MCF 10A (cell line): ENCODE measurements at places on chromosomes 7 and 10. TPM values are rescaled to one million over a fixed set of nuclear protein-coding genes. Genes with fewer than 3 reads are reported as not detected.

DNA sequence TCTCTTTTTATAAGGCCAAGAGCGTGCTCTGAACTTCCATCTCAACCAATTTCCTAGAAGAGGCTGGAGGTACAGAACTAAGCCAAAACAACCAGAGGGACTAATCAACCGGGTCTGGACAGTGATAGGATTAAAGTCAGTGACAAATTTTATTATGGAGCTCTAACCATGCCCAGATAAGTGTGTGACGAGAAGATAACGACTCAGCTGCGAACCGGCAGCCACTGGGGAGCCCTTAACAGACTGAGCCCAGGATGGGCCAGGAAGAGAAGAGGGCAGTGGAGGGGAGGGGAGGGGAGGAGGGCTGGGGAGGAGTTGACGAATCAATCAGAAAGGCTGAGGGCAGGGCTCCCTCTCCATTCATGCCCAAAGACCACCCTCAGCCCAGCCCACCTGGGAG is 119.9 kb downstream of the PLXNA4 start:
- no peaks in the 10 kb centered on the region for H3K36me3 ChIP-seq
- no peak overlapping the region for H3K27ac ChIP-seq
- no peak for DNase-seq
- no peak overlapping the region for H3K4me3 ChIP-seq
- no peaks in the 10 kb centered on the region for H3K4me1 ChIP-seq
- peaks cover 23% of the 10 kb centered on the region for H3K27me3 ChIP-seq

DNA sequence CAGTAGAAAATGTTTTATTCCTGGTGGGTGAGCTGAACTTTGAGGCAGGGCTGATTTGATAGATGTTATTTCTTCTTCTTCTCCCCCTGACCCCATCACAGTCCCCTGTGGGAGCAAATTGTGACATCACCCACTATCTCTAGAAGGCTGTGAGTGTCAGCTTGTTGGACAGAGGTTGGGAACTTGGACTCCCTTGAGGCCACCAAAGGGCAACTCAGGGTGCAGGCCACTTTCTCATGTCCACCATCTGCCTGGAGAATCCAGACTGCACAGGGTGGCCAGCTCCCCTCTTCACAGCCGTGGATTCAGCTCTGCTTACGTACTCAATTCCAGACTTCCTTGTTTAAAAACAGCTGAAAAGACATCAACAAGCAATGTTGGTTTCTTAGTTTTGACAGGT is 103.0 kb downstream of the LRRC18 start:
- no peaks in the 10 kb centered on the region for H3K36me3 ChIP-seq
- H3K4me3 ChIP-seq, result no peak overlapping the region
- H3K4me1 ChIP-seq, result no peaks in the 10 kb centered on the region
- peaks cover 57% of the 10 kb centered on the region for H3K27me3 ChIP-seq
- H3K27ac ChIP-seq, result no peak overlapping the region
- no peak for DNase-seq

DNA sequence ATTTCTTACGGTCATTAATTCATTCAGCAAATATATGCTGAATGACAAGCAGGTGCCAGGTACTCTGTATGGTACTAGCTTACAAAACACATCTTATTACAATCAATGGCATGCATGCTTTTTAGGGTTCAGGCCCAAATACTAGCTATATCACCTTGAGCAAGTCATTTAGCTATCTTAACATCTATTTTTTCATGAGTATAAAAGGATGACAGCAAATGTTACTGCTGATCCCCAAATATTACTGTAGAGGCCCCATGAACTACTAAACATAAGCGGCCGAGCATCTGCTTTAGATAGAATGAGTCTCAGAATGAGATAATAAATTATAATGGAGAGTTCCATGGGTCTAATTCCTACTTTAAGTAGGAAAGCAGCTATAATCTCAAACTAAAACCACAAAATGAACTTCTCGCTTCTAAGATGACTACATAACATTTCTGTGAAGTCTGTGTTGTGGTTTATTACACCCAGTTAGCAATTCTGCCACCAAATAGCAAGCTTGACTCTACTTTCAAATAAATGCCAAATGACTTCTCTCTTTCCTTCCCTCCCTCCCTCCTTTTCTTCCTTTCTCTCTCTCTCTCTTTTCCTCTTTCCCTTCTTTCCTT is 113.7 kb upstream of the LRRN3 start:
- no peaks in the 10 kb centered on the region for H3K36me3 ChIP-seq
- no peak for DNase-seq
- no peaks in the 10 kb centered on the region for H3K27me3 ChIP-seq

PLPP4 gene
- 0.86 and 1.3 TPM in 2 replicates for total RNA-seq

DNA sequence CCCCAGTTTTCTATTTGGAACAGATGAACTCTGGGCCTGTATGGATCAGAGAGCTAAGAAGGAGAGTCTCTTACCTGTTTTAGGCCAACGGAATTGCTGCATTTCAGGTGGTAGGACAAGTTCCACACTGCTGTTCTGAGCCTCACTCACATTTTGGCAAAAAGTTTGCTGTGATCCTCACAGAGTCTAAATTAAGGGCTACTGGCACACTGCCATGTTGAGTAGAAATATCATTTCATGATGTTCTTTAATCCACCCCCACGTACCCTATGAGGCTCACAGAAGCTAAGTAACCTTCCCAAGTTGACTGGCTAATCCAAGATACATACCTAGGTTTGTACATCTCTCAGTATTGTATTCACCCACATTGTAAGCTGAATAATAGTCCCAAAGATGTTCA is 447.2 kb downstream of the INHBA start:
- H3K4me3 ChIP-seq, result no peak overlapping the region
- peaks cover 5% of the 10 kb centered on the region for H3K4me1 ChIP-seq
- DNase-seq, result no peak
- no peaks in the 10 kb centered on the region for H3K36me3 ChIP-seq

DNA sequence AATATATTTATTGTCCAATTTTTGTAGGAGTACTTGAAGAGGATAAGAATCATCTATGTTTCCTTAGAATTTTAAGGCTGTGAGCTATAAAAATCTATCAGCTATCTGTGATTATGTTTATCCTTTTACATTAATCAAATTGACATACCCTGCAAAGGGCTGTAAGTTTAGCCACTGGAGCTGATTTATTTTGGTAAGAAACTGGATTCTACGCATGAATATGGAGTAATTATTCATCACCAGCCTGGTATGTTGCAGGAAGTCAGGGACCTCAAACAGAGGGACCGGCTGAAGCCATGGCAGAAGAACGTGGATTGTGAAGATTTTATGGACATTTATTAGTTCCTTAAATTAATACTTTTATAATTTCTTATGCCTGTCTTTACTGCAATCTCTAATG is 696.9 kb downstream of the DNAJB9 start:
- H3K27me3 ChIP-seq, result no peaks in the 10 kb centered on the region
- no peaks in the 10 kb centered on the region for H3K4me1 ChIP-seq
- no peak for DNase-seq
- no peaks in the 10 kb centered on the region for H3K36me3 ChIP-seq
- H3K4me3 ChIP-seq, result no peak overlapping the region
- H3K27ac ChIP-seq, result no peak overlapping the region

GRCh38 chr10:73159038-73159648 is 8.7 kb downstream of the ECD start:
- H3K27me3 ChIP-seq, result no peaks in the 10 kb centered on the region
- H3K4me1 ChIP-seq, result peaks cover 24% of the 10 kb centered on the region
- peaks cover 78% of the 10 kb centered on the region for H3K36me3 ChIP-seq
- DNase-seq, result peak; percentile 69

CCDC3 gene
- total RNA-seq, result 0.10 TPM in 1 of 2 replicates, not detected in the other

DNA sequence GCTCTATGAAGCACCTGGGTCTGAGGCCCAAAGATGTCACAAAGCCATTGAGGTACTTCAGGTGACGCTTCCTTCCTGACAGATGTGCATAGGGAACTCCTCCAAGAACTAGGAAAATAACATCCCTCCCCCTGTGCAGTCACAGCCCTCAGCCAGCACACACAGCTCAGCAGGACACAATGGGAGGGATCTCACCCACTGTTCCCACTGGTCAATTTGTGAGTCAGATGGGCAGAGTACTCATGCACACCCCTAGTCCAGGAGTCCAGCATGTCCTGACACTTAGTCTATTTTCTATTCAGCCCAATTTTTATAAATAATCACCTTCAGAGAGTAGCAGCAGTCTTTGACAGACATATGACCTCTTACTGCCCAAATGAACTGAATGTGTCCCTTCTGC is 60.7 kb upstream of the PFKP start:
- no peaks in the 10 kb centered on the region for H3K36me3 ChIP-seq
- no peak for DNase-seq
- H3K27me3 ChIP-seq, result peaks cover 85% of the 10 kb centered on the region
- no peak overlapping the region for H3K27ac ChIP-seq
- no peaks in the 10 kb centered on the region for H3K4me1 ChIP-seq

DNA sequence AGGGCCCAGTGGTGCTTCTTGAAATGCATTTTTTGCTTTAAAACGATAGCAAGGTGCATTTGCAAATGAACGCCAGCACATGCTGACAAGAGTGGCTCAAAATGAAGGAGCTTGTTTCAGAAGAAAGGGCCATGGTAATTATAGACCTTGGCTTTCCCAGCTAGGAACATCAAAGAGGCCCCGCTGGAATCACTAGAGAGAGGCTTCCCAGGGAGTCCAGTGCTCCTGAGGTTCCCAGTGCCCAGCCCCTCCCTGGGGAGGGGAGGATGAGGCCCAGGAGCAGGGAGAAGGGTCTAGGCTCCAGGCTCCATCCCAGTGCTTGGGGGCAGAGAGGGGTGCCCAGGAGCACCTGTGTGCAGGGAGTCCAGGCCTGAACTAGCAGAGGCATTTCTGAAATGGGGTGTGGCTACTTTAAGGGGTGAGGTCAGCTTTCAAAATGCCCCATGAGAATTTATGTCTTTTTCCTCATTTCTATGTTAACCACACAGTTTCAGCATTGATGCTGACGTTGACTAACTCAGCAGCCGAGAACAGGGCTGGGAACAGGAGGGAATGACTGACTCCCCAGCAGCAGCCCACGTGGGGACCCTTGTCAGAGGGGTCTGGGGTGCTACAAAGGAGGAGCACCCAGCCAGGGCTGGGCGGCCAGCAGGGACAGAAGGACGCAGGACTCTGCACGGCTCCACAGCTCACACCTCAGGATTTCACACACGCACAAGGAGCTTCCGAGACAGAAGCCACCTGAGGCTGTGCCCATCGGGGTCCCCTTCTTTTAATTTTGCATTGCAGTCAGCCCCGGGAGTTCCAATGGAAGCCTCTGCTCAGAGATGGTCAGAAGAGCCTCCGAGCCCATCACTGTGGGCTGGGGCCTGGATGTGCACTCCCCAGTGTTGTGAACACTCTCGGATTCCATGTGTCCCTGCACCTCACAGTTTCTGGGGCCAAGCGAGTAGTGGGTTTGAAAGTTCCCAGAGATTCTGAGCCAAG is 570.2 kb downstream of the PTPRN2 start:
- H3K27me3 ChIP-seq, result no peaks in the 10 kb centered on the region
- H3K4me3 ChIP-seq, result no peak overlapping the region
- H3K4me1 ChIP-seq, result no peaks in the 10 kb centered on the region
- H3K36me3 ChIP-seq, result no peaks in the 10 kb centered on the region

FBXL13 gene
- total RNA-seq, result 0.35 and 0.74 TPM in 2 replicates

NXPH1 gene
- total RNA-seq, result not detected in 2 replicates

DNA sequence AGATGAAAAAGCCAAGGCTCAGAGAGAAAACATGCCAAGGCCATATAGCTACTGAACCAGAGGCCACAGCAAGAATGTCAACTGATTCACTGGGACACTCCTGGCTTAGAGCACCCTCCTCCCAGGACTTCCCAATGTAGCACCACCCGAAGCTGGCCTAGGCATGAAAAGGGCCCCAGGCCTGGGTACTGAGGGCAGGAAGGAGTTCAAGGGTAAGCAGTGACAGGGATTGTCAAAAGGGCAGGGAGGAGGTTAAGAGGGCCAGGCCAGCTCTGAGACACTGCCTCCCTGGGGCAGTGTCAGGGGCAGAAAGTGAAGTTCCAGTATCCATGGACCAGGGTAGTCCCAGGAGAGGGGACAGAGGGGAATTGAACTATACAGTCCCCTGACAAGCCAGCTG is 57.8 kb downstream of the FRMPD2 start:
- H3K36me3 ChIP-seq, result no peaks in the 10 kb centered on the region
- DNase-seq, result no peak
- peaks cover 12% of the 10 kb centered on the region for H3K4me1 ChIP-seq

ADK gene
- 96.6 and 98.6 TPM in 2 replicates for total RNA-seq

C10orf143 gene
- total RNA-seq, result 2.9 and 4.9 TPM in 2 replicates

FAM180A gene
- total RNA-seq, result 0.17 TPM in 1 of 2 replicates, not detected in the other

DNA sequence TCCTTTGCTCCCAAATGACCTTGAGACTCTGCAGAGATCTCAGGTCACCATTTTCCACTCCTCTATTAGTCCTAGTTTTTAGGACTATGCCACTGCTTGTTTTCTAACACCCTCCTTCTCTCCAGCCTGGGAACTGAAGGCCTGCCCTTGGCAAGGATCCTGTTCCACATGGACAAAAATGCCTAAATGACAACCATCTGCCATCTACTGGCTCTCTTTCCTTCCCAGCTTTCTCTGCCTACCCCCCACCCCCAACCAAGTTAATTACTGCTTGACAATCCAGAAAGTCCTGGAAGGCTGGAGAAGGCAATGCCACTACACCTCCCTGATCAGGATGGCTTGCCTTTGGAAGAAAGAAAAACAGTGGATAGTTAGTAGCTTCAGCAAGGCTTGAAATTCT is 44.8 kb upstream of the SP8 start:
- H3K4me3 ChIP-seq, result no peak overlapping the region
- no peaks in the 10 kb centered on the region for H3K4me1 ChIP-seq
- no peaks in the 10 kb centered on the region for H3K36me3 ChIP-seq
- no peak overlapping the region for H3K27ac ChIP-seq
- H3K27me3 ChIP-seq, result no peaks in the 10 kb centered on the region

- no peak overlapping the region for H3K27ac ChIP-seq
- peaks cover 39% of the 10 kb centered on the region for H3K27me3 ChIP-seq
- H3K4me3 ChIP-seq, result no peak overlapping the region
- DNase-seq, result no peak
Observed at GRCh38 chr7:11817111-11817740, 14.8 kb downstream of the THSD7A start.

DNA sequence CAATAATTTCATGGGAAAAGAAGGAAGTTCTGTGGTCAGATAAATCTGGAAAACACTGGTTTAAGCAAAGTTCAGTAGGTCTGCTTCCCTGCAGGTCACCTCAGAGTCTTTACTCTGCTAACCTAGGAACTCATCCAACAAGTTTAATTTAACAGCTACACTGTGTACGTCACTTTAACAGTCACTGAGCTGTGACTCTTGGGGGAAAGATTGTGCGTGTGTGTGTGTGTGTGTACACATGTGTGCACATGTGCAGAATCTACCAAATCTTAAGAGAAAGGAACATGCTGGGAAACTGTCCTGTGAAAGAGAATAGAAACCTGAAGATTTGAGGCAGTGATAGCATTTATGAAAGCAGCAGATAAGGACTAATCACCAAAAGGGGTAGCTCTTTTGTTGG is 62.6 kb downstream of the IKZF1 start:
- H3K36me3 ChIP-seq, result no peaks in the 10 kb centered on the region
- H3K27ac ChIP-seq, result no peak overlapping the region
- H3K4me3 ChIP-seq, result no peak overlapping the region

DNA sequence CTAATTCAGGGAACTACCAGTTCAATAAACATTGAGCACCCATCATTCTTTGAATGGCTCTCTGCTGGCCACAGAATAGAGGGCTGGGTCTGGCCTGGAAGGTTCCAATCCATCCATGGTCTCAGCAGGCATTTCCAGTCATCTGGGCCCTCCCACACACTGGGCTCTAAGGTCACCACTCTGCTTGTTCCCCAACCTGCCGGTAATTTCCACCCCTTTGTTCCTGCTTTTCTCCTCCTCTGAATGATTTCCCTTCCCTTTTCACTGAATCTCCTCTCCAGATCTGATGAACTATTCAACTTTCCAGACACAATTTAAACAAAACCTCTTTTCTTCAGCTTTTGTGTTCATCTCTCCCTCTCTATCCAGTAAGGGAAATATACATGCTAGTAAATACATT is 2.6 kb downstream of the BZW2 start:
- peaks cover 46% of the 10 kb centered on the region for H3K4me1 ChIP-seq
- peak; percentile 30 for DNase-seq
- H3K27ac ChIP-seq, result peak overlapping the region; percentile 13
- no peaks in the 10 kb centered on the region for H3K27me3 ChIP-seq
- peak overlapping the region; percentile 47 for H3K4me3 ChIP-seq
